ENCODE measurements at places on chromosomes 1 and 21.

GRCh38 chr1:245361065-245361464, 206.3 kb downstream of the KIF26B start:
- DNase-seq, result no peak

GRCh38 chr1:70140894-70141293, 64.5 kb downstream of the LRRC40 start:
- no peak for DNase-seq

DNA sequence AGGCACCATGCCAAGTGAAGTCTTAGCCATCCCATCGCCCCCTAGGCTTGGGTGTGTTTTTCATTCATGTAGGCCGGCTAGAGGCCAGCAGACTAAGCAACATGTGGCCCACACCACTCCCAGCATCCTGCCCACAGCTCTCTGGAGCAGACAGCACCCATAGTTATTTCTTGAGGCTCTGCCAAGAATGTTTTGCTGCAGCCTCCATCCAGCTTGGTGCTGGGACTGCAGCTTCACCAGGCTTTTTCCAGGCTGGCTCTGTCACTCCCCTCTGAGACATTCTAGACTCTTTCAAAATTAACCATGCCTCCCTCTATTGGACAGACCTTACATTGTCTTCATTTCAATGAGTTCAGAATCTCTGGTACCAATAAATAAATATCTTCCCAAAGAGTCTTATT, 104.2 kb downstream of the DUSP10 start:
- no peak for DNase-seq

DNA sequence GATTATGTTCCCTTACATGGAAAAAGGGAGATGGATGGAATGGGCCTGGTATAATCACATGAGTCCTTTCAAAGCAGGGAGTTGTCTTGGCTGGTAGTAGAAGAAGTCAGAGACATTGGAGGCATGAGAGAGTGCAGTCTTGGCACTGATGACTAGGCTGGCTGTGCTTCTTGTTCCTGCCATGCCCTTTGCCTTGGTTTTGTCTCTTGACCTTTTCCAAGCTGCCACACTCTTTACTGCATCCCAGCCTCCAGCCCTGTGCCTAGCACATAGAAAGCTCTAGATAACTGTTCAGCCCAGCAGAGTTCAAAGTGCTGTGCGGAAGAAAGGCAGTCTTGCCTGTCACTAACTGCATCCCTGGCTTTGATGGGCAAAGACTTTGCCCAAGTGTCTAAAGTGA, 412.6 kb downstream of the PRDM2 start:
- DNase-seq, result no peak

DNA sequence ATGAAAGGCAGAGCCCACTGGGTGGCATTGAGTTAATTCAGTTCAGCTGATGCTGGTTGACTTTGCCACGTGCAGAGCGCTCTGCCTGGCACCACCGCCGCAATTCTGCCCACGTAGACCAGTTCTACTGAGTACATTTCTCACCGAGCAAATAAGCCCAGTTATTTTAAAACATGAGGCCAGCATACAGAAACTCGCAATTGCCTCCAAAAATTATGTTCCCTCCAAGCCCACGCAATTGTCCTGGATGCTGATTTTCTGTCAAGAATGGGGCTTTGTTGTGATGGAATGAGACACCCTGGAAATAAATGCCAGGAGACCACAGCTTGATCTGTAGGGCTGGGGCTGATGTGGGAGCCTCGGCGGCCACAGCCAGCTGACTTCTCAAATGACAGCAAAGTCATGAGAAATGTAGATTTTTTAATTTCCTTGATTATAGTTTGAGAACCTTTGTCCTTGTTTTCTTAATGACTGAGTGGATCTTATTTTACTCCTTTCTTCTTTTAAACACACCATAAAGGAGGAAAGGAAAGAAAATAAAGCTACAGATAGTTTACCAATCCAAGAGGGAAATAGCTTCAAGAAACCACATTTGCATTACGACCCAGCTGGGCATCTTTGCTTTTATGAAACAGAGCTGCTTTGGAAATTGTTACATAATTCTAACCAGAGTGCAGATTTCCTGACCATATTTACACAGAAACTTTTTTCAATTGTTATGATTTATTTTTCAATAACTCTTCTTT, 11.6 kb upstream of the PARP1 start:
- no peak for DNase-seq

DNA sequence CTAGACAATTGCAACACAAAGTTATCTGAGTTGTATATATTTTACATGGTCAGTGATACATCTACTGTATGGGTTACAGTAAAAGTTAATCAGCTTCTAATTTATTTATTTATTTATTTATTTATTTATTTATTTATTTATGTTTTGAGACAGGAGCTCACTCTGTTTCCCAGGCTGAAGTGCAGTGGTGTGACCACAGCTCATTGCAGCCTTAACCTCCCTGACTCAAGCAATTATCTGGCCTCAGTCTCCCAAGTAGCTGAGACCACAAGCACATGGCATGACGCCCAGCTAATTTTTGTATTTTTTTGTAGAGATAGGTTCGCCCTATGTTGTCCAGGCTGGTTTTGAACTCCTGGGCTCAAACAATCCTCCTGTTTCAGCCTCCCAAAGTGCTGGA, 241.6 kb downstream of the PTPRC start:
- no peak for DNase-seq

DNA sequence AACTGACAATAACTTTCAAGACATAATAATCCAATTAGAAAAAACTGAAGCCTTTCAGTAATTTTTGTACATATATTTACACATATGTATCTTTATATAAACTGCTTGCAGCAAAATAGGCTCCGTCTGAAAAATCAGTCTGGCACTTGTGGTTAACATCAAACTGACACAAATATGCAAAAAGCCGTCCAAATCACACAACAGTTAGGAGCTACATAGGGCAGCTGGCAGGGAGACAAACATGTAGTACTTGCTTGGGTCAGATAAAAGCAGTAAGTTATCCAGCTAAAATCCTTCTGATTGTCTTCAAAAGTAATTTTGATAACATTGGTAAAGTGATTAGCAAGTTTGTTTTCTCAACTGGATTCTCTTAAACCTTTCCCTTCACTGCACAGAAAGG, 14.7 kb upstream of the GUCA2A start:
- no peak for DNase-seq

- DNase-seq, result no peak
Observed at GRCh38 chr1:219088778-219089557, 84.7 kb upstream of the LYPLAL1 start.

DNA sequence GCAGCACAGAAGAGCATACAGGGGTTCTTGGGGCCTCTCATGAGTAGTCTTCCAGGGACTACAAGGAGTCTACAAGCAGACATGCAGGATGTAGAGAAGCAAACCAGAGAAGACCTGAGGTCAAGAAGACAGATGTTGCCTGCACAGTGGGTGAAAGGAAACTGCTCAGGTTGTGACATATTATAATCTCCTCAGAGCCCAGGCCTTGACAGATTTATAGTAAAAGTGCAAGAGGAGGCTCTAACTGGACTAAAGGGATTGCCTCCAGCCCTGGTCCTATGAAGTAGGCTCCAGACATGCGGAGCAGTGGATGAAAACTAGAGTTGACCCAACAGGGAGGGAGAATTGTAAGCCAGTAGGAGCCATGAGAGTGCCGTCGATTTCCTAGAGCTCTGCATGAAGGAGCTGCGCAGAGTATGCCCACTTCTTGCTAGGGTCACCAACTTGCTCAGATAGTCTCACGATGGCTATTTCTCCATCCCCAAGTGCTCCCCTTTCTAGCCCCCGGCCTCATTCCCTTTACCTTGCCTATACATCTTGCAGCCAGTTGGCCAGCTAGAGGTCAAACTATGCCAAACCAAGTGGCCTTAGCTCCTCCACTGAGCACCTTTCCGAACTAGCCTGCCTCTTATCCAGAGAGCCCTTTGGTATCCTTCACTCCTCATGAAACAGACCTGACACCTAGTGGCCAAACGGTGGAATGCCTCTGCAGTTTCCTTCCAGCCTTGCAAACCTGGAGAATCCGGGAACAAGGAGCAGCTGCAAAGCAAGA, 36.2 kb upstream of the IPO9 start:
- DNase-seq, result peak; percentile 11

DNA sequence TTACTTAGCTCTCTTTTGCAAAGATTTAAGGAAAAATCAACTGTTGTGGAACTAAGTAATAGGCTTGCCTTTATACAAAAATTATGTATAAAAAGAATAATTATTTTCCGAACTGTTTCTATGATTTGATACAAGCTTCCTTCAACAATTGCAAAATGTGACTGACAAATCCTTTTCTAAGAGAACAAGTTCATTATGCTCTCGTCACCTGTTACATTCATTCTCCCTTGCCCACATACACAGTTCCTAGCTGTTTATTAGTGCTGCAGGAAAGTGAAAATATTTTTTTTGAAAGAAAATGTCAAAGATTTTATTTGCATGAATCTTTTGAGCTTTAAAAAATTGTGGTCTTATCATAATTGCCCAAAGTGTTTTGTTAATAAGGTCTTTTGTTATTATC, 466.2 kb downstream of the USP25 start:
- DNase-seq, result no peak

GRCh38 chr1:174114788-174115448, 44.4 kb upstream of the RABGAP1L start:
- no peak for DNase-seq

GRCh38 chr1:19682257-19682656, 17.6 kb downstream of the HTR6 start:
- DNase-seq, result no peak

DNA sequence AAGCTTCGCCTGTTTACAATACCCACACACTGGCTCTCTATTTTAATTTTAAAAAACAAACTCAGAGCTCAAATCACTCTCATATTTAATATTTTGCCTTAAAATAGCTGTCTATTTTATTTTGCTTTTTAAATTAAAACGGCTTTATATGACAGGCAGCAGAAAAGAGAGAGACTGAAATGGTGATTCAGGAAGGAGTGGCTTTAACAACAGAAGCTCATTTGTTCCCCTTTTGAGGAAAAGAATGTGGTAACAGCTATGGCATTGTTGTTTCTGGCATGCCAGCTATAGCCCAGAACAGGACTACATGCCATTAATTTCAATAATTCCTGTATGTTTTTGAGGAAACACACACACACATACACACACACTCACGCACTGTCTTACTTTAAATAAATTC, 234.2 kb upstream of the PTBP2 start:
- DNase-seq, result no peak

DNA sequence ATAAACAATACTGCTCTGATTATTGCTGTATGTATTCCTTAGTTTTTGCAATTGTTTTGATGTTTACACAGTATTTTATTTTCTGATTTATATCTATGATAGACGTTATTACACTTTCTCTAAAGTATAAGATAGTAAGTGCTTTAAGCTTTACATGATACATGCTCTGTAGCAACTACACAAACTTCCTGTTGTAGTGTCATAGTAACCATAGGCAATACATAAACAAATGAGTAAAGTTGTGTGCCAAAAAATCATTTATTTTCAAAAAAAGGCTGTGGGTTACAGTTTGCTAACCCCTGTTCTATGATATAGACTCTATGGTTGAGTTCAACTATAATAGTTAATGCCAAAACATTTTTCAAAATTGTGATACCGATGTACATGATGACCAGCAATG, 1156.4 kb downstream of the AMY1C start:
- no peak for DNase-seq

DNA sequence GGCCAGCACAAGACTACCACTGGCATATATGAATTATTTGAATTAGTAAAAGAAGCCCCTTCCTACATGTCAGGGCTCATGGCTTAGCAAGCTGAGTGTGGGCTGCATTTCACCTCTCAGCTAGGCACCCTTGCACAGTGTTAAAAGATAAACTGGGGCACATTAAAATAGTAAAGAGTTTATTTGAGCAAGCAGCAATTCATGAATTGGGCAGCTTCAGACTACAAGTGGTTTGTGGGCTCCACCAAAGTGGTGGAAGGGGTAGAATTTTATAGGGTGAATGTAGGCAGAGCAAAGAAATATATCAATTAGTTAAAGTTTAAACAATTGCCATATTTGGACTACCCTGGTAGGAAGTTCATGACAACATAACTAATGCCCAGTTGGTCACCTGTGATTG, 178.8 kb downstream of the PLPP3 start:
- no peak for DNase-seq

GRCh38 chr1:223717695-223718363, 5.5 kb downstream of the CAPN2 start:
- DNase-seq, result no peak

GRCh38 chr1:98034505-98034904, 113.7 kb upstream of the DPYD start:
- no peak for DNase-seq

GRCh38 chr1:185934476-185935189, 200.4 kb downstream of the HMCN1 start:
- DNase-seq, result no peak

DNA sequence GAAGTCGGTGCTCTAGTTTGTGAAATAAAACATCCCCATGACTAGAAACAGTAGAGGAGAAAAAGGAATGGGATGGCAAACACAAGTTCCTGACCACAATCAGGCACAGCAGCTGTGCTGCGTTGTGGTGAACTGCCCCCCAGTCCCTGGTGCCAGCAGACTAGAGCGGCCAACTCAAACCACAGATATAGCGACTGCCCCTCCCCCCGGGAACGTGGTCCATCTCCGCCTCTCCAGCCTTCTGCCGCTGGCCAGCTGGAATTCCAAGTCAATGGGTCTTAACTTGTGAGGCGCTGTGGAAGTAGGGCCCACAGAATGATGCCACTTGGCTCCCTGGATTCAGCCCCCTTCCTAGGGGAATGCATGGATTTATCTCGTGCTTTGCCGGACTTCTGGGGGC, 41.6 kb upstream of the ZNF678 start:
- no peak for DNase-seq

- no peak for DNase-seq
Observed at GRCh38 chr1:116666187-116667077, 1.1 kb downstream of the IGSF3 start.

GRCh38 chr1:25706146-25707089, 89.8 kb downstream of the MAN1C1 start:
- DNase-seq, result no peak

GRCh38 chr1:19034721-19035120, 78.2 kb upstream of the IFFO2 start:
- no peak for DNase-seq

DNA sequence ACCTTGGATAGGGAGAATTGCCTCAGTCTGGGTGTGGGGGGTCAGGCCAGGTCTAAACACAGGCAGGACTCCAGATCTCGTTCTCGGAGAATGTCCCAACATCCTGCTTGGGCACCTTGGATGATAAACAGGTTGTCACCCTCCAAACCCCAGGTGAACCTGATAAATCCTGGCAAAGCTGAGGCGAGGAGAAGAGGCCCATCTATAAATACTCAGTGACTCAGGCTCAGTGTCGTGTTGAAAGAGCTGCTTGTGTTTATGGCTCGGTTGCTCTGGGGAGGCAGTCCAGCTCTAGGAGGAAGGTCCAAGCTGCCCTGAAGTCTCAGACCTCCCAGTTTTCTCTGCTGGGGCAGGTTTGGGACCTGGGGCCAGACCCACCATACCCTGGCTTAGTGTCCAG, 15.8 kb upstream of the TRIM63 start:
- DNase-seq, result no peak
